ENCODE measurements at places on chromosomes 4 and X.

- DNase-seq: no peak
These were observed 29.1 kb upstream of the ANAPC4 start for GRCh38 chr4:25347971-25348370.

DNA sequence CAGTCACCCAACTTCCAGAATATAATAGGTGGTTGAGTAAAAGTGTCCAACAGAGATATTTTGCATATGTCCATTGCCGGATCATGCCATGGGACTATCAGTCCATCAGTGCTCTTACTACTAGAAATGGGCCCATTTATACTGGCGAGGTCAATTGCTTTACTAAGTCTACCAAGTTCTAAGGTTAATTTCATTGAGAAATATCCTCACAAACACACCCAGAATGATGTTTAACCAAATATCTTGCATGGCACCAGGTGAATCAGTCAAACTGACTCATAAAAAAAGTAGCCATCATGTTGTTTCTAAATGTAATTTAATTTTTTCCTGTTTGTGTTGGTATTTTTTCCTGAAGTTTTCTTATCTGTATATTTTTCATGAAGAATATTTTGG, 1217.0 kb downstream of the RAPGEF2 start:
- no peak for DNase-seq

DNA sequence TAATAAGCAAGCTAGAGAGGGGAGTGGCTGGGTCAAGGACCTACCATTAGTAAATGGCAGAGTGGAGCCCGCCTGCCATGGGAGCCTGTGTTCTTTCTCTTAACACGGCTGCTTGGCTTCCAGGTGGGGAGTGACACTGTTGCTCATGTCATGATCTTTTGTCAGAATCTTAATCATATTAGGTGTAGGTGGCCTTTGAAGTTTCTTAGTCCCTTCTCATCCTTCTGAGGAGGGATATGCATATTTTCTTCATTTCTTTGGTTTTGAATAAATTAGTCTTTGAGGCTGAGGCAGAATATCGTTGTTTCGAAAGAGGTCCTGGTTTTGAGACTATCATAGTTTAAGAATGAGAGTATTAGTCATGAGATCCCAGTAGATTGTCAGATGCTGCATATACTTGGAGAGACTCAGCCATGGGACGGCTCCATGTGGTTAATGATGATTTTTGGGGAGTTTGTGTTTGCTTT, 28.9 kb downstream of the SNX25 start:
- DNase-seq: peak; percentile 21

- DNase-seq: no peak
These were observed 83.2 kb downstream of the RBM47 start for GRCh38 chr4:40546506-40546905.

GRCh38 chr4:114512595-114513295, 85.9 kb upstream of the UGT8 start:
- no peak for DNase-seq

- DNase-seq: no peak
These were observed 37.2 kb upstream of the MAGEA4 start for GRCh38 chrX:151875270-151876026.

GRCh38 chrX:49155900-49156837, 6.4 kb upstream of the MAGIX start:
- DNase-seq: peak; percentile 56

- no peak for DNase-seq
These were observed 211.3 kb downstream of the TENM3 start for GRCh38 chr4:182454440-182455013.

- no peak for DNase-seq
These were observed 66.5 kb downstream of the ELOVL6 start for GRCh38 chr4:110131916-110132315.

GRCh38 chr4:58541926-58542325, 1431.7 kb upstream of the IGFBP7 start:
- DNase-seq: no peak

- DNase-seq: no peak
These were observed 276.3 kb upstream of the GALNT7 start for GRCh38 chr4:172892300-172892699.

GRCh38 chr4:2261110-2261852, 628 bp downstream of the MXD4 start:
- DNase-seq: peak; percentile 23

- DNase-seq: no peak
These were observed 145.5 kb downstream of the ANXA5 start for GRCh38 chr4:121551271-121551670.

DNA sequence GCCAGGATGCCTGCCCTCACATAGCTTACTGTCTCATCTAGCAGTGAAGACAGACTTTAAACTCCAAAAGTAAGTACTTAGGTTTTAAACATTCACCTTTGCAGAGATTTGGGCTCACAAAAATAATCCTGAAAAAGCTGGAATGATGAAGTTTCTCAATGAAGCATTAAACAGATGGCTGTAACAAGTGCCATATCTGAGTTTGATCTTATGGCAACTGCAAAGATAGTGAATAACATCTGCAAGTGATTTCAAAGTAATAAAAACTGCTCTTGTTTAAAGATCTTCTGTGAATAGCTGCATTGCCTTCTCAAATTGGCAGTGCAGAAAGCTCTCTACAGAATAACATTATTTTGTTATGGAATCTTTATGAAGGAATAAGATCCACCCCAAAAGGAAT, 271.2 kb upstream of the SMIM31 start:
- no peak for DNase-seq

DNA sequence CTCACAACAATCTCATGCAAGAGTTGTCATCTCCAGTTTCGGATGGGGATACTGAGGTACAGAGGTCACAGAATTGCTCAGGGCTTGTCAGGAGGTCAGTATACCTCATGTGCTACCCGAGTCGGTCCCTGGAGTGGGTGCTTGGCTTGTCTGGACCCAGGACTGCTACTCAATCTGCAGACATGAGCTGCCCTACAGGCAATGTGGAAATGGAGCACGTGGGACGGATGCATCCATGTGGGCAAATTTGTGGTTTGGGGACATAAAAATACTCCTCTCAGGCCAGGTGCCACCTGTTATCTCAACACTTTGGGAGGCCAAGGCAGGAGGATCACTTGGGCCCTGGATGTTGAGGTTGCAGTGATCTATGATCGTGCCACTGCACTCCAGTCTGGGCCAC, 15.8 kb downstream of the USP11 start:
- DNase-seq: no peak

DNA sequence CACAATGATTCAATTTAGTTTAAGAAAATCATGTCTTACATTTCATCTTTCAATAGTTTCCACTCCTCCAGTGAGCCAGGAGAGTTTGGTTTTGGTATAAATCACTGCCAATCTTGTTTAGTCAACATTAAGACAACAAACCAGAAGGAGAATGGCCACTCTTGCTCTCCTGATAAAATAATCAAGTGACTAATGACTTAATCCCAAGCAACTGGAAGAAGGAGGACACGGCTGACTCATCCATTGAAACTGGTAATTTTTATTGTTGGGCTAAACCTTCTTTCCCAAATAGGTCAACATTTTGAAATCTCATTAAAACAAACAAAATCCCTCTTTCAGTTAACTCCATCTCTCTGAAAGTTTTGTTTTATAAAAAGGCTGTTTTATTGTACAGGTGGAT, 230.2 kb downstream of the CLCN4 start:
- DNase-seq: no peak

DNA sequence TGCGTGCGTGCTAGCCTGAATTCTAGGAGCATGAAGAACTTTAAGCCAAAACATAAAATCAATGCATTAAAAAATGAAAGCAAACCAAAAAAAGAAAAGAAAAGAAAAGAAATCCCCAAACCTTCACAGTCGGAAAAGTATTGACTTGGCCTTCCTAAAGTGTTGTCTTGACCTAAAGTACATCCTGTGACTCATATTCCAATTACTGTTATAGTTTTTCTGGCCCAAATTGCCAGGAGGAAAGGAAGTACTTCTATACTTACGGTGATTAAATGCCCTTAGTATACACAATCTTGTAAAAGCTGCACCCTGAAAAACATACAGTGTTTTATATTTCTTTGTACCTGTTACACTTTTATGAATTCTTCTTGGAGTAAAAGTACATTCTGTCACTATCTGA, 512.8 kb downstream of the ANKRD50 start:
- no peak for DNase-seq

DNA sequence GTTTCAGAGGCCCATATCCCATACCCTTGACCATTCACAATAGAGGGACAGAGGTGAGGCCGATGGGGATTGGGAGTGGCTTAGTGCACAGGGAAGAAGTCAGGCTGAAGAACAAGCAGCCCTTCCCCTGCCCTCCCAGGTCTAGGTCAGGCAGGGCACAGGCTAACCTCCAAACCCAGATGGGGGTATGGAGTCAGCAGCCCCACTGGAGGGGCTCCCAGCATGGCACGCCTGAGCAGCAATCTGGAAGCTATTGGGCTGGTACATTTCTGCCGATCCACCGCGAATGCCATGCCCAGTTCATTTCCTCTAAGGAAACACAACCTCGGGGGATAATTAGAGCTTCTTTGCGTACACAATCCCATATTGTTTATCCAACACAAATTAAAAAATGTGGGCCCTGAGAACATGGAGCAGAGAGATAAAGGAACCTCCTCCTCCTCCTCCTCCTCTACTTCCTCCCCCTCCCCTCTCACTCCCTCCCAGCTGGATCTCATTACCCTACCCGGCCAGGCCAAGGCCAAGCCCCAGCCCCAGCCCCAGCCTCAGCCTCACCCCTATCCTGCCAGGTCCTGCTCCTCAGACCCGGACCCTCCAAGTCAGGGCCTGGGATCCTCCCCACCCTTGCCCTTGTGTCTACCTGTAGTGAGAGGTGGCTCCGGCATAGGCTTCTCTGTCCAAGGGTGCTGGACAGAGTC, 83.0 kb downstream of the PJA1 start:
- no peak for DNase-seq

GRCh38 chr4:87045659-87046058, 110.8 kb downstream of the AFF1 start:
- DNase-seq: no peak

- no peak for DNase-seq
These were observed 116.1 kb upstream of the ZNF827 start for GRCh38 chr4:146054676-146055075.

- DNase-seq: no peak
These were observed 1344.3 kb downstream of the ADGRL3 start for GRCh38 chr4:62544428-62544827.

DNA sequence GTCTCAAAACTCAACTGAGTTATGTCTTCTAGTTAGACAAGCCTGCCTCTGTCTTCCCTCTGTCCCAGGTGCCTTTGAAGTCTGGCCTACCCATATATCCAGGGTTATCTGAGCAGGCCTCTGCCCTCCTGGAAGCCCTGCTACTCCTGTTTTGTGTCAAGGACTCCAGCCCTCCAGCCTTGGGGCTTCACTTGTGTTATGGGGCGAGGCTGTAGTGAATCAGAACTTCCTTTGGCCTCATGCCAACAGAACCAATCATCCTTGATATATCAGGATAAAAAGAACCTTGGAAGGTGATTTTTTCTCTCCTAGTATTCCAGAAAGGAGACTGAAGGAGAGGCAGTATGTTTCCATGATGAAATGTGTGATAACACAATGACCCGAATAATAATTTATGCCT, 8.9 kb upstream of the ADGRG4 start:
- DNase-seq: no peak

Measured in activated CD4-positive, alpha-beta T cell treated with anti-CD3 and anti-CD28 coated beads, Interleukin-2, amount 50 U/mL, for 24 hours (primary cell).